ENCODE measurements at places on chromosomes 3 and 15.

DNA sequence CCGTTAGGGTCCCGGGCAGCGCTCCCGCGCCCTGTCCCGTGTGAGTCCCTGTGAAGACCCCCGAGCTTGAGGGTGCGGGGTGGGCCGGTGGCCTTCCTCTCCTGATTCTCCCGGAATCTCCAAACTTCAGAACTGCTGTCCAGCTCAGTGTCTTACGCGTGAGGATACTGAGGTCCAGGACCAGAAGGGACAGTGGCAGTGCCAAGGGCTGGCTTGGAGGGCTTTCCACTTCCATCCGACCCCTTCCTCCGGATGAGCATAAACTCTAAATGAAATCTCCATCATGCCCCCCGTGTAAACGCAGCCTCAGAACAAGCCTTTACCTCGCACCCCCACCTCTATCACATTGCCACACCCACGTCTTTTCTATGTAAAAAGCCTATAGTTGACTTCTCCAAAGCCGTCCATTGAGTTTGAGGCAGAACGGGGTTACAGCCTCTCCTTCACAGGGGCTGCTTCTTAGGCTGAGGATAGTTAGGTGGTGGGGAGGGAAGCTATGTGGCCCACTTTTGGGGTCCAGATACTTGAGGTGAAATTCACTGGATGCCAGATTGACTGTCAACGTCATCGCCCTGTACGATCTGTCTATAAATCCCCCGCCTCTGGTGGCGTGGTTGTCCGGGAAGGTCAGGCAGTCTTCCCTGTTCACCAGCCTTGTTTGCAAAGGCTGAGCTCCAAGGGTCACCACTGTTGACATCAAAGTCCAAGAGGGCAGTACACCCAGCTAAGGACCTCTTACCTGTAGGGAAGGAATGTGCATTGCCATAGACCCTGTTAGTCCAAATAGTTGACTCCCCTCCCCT lies 1.1 kb downstream of the EDEM1 start:
- peak; percentile 38 for DNase-seq

DNA sequence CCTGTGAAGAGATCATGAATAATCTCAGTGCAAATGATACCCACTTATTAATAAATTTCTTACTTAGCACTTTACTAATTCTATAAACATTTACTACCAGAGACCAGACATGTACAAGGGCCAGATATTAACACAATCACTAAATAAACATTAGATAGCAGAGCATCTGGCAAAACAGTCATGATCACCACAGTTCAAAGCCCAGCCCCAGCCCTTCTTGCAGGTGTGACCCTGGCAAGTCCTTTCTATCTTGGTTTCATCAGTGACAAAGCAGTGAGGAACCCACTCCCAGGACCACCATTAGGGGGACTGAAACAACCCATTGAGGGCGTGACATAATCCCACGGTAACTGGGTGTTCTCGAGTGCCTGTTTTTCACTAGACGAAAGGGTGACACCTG lies 11.6 kb downstream of the ZXDC start:
- DNase-seq, result no peak

GRCh38 chr3:160781402-160781801 lies 25.4 kb downstream of the PPM1L start:
- no peak for DNase-seq

- DNase-seq, result no peak
These were observed 282.5 kb downstream of the TBL1XR1 start for GRCh38 chr3:176914764-176915163.

Measured in T-helper 1 cell (primary cell).